GM12864 (cell line): ENCODE measurements at places on chromosomes 4 and X.

DNA sequence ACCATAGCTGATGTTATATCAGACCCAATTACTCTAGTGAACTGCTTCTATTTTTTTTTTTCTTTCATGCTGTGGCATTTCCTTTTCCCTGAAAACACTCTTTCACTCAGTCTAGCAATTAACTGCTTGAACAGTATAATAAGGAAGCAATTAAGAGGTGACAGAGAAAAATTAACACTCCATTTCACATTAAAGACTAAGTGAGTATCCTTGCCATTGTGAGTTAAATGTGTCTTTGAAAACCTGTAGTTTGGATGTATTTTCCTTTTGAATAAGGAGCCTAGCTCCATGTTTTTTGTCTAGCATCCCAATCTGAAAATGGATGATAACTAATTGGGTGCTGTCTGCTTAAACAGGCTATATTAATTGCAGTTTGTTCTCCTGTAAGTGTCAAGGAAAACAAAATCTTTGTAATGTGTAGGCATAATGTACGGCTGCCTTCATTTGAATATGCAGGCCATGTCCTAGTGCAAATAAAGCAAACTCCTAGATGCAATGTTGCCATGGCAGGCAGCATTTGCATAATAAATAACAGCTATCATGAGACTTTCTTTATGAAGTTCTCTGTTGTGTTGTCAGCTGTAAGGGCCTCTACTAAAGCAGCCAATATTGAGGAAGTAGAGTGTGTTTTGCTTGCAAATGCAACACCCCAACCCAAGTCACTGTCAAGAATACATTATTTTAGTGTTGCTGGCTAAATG, 416.7 kb downstream of the ZIC3 start:
- no peak for DNase-seq

GRCh38 chr4:37891260-37892159, 626 bp downstream of the TBC1D1 start:
- peak; percentile 80 for DNase-seq

DNA sequence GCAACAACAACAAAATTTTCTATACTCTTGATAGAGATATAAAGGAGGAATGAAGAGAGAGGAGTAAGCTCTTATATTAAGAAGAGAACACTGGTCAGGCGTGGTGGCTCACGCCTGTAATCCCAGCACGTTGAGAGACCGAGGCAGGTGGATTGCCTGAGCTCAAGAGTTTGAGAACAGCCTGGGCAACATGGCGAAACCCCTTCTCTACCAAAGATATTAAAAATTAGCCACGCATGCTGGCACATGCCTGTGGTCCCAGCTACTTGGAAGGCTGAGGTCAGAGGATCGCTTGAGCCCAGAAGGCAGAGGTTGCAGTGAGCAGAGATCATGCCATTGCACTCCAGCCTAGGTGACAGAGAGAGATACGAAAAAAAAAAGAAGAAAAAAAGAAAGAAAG, 102.4 kb downstream of the TEX11 start:
- DNase-seq: no peak

GRCh38 chr4:102759831-102760644, 730 bp downstream of the MANBA start:
- DNase-seq: peak; percentile 40

GRCh38 chrX:153971124-153971449, 531 bp downstream of the HCFC1 start:
- peak; percentile 57 for DNase-seq

DNA sequence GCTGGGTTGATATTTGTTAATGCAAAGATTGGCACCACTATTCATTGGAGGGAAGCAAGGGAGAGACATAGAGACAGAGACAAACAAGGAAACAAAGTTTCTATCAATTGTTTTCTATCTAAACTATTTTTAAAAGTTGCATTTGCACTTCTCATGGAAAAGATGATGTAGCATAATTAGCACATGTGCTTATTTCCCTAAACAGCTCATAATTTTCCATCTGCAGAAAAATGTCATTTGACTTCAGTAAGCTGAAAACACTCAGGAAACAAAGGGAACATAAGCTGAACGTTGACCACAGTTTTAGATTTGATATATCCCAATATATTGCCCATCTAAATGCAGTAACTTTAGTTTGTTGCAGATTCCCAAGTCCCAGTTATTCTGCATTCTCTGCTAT, 18.5 kb upstream of the SPP1 start:
- no peak for DNase-seq

DNA sequence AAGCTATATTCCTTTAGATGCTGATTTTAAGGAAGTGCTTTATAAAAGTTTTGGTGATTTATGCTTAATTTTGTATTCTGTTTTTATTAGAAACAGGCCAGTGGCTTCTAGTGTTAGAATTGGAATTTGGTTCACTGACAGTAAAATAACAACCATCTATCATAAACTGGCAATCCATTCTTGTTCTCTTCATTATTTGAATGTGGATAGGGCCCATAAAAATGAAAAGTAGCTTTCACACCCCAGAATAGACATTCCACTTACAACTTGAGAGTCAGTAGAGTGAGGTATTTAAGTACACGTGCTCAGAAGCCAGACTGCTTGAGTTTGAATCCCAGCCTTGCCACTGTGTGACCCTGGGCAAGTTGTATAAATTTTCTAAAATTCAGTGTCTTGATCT, 232.4 kb upstream of the CTSO start:
- no peak for DNase-seq

DNA sequence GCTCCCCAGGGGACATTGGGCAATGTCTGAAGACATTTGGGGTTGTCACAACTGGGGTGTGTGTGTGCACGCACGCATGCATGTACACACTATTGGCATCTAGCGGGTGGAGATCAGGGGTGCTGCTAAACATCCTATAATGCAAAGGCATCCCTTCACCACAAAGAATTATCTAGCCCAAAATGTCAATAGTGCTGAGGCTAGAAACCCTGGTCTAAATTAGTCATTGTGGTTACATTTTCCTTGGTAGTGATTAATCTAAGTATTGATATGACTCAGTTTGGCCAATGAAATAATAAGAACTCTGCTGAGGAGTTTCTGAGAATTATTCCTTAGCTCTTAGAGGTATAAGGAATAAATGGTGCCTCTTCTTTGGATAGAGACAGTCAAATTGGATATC, 200.2 kb downstream of the CLCN4 start:
- DNase-seq: no peak

DNA sequence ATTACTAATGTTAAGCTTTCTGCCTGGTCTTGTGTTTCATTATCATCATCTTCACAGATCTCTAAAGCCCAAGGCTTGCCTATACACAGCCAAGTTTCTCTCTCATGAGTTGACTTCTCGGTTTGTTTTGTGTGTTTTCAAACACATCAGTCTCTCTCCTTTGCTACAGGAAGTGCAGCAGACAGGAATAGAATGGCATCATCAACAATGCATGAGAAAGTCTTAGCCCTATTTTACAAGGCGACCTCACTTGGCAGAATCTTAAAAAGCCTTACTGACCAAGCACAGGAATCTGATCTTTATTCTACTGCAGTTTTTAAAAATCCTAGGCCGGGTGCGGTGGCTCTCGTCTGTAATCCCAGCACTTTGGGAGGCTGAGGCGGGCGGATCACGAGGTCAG, 36.8 kb downstream of the CC2D2A start:
- no peak for DNase-seq
